ENCODE measurements at places on chromosomes 2 and 18. TPM values are rescaled to one million over a fixed set of nuclear protein-coding genes. Genes with fewer than 3 reads are reported as not detected.

The CD207 gene
- 0.19 TPM for total RNA-seq

The ESPNL gene
- total RNA-seq, result 0.47 TPM

- DNase-seq, result no peak
Measured at GRCh38 chr2:28577791-28578680, 82.2 kb downstream of the PLB1 start.

DNA sequence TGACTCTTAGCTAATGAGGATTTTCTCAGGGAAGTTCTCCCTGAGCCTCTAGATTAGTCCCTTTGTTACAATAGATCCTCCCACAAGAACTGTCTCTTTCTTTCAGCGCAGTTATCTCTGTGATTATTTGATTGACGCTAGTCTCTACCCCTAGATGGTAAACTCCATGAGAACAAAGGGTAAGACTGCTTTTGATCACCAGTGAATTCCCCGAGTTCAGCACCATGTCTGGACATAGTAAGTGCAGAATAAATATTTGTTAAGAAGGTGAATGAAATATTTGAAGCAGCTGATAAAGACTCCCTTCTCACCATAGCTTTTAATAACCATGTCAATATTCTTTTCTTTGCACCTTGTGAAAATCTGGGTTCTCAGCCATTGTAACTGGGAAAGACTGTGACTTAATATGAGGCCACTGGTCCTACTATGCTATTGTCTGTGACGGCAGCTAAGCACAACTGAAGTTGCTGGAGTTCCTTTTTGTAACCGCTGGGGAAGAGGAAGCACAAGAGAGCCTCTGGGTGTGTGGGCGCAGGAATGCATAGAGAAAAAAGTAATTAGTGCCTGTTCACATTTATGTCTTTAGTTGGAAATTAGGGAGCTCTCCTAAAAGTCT, 214.7 kb downstream of the TGIF1 start:
- DNase-seq, result no peak

GRCh38 chr2:9114458-9114857, 92.2 kb upstream of the ASAP2 start:
- no peak for DNase-seq

DNA sequence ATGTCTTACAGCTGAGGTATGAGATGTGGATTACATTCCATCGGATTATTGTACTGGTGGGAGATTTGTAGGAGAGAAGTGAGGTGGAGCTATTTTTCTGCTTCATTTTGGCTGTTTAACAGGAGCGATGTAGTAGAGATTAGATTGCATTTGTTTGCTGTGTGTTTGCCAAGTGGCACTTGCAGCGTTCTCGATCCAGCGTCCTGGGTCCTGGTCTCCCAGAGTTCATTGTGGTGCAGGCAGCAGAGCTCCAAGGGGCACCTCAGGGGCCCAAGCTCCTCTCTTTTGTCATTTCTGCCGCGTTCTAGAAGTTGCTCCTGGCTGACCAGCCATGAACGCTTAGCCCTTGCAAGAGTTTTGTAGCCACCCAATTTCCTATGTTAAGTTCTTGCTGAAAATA, 210.1 kb upstream of the APCDD1 start:
- DNase-seq, result no peak
